ENCODE measurements at places on chromosomes 4 and X.

DNA sequence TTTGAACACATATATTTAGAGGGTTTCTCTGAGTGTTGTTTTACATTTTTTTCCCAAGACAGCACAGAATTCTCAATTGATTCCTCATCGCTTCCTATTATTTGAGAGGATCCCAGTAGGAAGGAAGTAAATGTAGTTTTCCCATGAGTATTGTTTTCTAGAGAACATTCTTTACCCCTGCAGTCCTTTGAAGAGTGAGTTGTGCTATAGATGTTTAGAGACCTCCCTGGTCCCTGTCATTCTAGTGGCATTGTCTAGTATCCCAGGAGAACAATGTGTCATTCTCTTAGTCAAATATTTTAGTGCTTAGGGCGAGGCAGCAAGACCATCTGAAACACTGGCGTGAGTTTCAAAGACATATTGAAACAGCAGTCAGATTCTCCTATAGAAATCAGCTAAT lies 32.5 kb downstream of the SORBS2 start:
- DNase-seq = no peak

- DNase-seq = no peak
These were observed 136.5 kb upstream of the CPEB2 start for GRCh38 chr4:14865804-14866203.

- DNase-seq = peak; percentile 48
These were observed 1.0 kb downstream of the FOXO4 start for GRCh38 chrX:71096760-71097032.

DNA sequence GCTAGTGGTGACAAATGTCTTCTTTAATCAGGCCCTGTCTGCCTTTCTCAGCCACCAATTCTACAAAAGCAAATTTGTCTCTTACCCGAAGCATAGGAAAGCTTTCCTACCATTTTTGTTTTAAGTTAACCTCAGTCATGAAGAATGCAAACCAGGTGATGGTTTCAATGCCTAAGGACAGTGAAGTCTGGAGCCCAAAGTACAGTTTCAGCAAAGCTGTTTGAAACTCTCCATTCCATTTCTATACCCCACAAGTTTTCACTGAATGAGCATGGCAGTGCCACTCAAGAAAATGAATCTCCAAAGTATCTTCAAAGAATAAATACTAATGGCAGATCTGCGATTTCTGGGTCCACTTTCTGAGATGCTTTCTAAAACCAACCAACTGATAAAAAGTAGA lies 23.9 kb downstream of the SRD5A3 start:
- no peak for DNase-seq

DNA sequence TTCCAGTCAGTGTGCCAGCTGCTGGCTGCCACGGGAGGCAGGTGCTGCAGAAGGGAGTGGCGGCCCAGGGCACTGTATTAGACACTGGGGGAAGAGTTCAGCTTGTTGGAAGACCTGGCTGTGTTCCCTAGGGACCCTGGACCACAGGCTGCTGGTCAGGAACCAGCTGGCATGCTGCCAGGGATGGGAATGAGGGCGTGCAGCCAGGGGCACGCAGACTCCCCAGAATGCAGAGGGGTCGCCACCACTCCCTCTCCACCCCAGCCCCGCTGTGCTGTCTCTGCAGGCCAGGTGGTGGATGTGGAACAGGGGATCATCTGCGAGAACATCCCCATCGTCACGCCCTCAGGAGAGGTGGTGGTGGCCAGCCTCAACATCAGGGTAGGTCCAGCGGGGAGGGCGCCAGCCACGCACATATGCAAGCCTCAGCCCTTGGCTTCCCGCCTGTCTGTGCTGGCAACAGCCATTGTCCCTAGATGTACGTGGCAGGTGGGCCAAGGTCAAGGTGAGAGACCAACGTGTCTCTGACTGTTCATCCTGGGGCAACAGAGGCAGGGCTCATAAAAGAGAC lies 12.3 kb downstream of the ABCD1 start:
- no peak for DNase-seq

DNA sequence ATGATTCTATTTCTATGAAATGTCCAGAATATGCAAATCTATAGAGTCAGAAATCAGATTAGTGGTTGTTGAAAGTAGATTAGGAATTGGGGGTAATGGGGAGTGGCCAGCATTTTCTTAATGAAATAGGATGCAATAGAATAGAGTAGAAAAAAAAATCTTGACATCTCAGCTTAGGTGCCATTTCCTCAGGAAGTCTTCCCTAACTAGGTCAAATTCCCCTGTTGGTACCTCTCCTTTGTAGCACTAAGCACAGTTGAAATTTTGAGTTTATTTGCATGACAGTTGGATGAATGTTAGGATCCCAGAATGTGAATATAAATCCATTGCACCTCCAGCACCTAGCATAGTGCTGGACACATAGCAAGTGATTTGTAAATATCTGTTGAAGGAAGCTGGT lies 30.0 kb upstream of the PDK3 start:
- no peak for DNase-seq

DNA sequence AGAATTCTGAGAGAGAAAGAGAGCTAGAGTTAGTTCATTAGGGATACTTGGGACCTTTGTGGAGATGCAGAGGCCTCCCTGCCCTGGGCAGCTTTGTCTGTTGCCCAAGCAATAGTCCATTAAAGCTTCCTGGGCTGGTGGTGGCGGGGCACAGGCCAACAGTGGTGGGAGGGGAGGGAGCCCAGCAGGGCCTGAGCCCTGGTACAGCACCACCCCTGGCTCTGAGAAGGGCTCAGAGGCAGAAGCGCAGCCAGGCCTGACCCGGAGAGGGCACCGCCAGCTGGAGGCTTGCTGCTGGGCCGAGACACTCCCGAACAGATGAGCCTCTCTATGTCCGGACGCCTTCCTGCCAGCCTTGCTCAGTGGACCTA lies 65.3 kb downstream of the EFNB1 start:
- no peak for DNase-seq

DNA sequence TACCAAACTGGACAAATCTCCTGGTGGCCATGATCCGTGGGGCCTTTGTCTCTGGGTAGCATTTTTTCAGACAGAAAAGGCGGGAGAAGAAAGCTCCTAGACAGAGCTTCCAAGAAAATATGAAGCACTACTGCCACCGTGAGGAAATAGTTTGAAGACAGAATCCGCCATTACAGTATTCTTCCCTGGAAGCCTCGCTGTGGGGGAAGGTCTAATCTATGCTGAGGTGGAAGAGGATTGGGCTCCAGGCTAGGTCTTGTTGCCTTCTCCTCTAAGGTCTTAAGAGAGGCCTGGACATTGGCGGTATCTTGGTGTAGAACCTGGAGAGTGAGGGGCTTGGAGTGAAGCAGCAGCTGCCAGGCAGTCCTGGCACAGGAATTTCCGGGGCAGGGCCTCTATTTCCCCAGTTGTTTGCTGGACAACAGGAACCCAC lies 218.9 kb downstream of the OR13H1 start:
- DNase-seq = peak; percentile 10

- DNase-seq = no peak
These were observed 165.0 kb downstream of the GALNTL6 start for GRCh38 chr4:171978216-171978615.

- DNase-seq = peak; percentile 70
These were observed 177.6 kb downstream of the NWD2 start for GRCh38 chr4:37422102-37422501.

DNA sequence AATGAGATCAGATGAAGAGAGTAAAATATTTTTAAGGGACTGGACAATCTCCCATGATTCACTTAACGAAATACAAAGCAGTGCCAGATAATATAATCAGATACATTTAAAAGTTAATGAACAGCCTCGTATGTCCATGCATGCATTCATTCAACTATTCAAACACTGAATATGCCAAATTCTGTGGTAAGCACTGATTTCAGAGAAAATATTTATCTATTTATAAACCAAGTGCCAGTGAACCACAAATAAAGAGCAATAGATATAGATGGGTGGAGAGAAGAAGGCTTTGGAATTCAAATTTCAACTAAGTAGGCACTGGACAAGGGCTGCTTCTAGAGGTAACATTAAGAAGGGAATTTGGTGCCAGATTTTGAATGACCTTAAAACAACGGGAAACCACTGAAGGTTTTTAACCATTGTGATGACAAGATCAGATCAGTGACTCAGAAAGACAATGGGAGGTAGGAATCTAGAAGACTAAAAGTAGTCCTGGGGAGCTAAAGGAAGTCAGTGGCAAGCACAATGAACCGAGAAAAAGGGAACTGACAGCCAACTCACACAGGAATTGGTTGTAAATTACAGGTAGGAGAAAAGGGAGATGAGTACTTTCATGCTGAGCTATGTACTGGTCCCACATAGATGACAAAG lies 14.2 kb downstream of the ELOVL6 start:
- no peak for DNase-seq

GRCh38 chr4:107625391-107625902 lies 94.6 kb downstream of the PAPSS1 start:
- DNase-seq = no peak

- DNase-seq = peak; percentile 98
These were observed 12.5 kb upstream of the CLNK start for GRCh38 chr4:10697086-10697485.

DNA sequence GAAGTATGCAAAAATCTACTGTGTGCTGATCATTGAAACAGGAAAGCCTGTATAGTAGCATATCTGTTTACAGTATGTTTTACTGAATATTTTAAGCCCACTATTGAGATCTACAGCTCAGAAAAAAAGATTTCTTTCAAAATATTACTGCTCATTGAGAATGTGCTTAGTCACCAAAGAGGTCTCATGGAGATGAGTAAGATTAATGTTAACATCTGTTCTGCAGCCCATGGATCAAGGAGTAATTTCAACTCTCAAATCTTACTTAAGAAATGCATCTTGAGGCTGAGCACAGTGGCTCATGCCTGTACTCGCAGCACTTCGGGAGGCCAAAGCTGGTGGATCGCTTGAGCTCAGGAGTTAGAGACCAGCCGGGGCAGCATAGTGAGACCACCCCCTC lies 3.3 kb downstream of the RNF4 start:
- no peak for DNase-seq

- DNase-seq = no peak
These were observed 247.7 kb upstream of the ETNPPL start for GRCh38 chr4:109010521-109010920.

- DNase-seq = no peak
These were observed 125.5 kb downstream of the ATG4A start for GRCh38 chrX:108216919-108217571.

- DNase-seq = no peak
These were observed 40.8 kb downstream of the LRBA start for GRCh38 chr4:150974252-150974640.

GRCh38 chr4:3283483-3283882 lies 9.3 kb upstream of the RGS12 start:
- no peak for DNase-seq

GRCh38 chr4:167443841-167444240 lies 209.5 kb upstream of the SPOCK3 start:
- DNase-seq = no peak
